Adrenal gland (tissue), 19 donors: ENCODE measurements at places on chromosomes 4 and X. TPM values are rescaled to one million over a fixed set of nuclear protein-coding genes. Genes with fewer than 3 reads are reported as not detected.

GRCh38 chr4:38509551-38509950 lies 154.4 kb upstream of the KLF3 start:
- no peaks in the 10 kb centered on the region for H3K27me3 ChIP-seq
- H3K27ac ChIP-seq, result no peak overlapping the region
- H3K4me3 ChIP-seq, result no peak overlapping the region
- no peak for DNase-seq
- no peaks in the 10 kb centered on the region for H3K4me1 ChIP-seq

- no peaks in the 10 kb centered on the region for H3K27me3 ChIP-seq
- no peaks in the 10 kb centered on the region for H3K36me3 ChIP-seq
- peak overlapping the region; percentile 20 for H3K27ac ChIP-seq
- DNase-seq, result peak; percentile 34
Observed at GRCh38 chr4:128583753-128584712, 225.5 kb upstream of the JADE1 start.

- peaks cover 43% of the 10 kb centered on the region for H3K4me1 ChIP-seq
- no peak for DNase-seq
- no peaks in the 10 kb centered on the region for H3K27me3 ChIP-seq
Observed at GRCh38 chr4:53489279-53489889, 101.9 kb downstream of the LNX1 start.

DNA sequence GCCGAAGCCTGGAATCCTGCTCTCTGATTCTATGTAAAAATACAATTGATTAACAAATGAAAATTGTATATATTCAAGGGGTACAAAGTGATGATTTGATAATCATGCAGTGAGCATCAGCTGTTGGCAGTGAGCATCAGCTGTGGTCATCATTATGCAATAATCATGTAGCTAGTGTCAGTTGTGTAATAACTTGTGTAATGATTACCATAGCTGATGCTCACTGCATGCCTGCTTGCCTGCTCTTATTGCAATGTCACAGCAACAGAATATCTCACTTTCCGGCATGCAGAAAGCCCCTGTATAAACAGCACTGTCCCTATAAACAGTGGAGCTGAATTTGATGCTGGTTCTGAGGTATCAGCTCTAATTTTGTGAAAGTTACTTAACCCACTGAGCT lies 46.8 kb downstream of the SULT1B1 start:
- H3K27me3 ChIP-seq, result no peaks in the 10 kb centered on the region
- DNase-seq, result no peak
- no peak overlapping the region for H3K4me3 ChIP-seq

Gene HTRA3
- 3.3 TPM for total RNA-seq

DNA sequence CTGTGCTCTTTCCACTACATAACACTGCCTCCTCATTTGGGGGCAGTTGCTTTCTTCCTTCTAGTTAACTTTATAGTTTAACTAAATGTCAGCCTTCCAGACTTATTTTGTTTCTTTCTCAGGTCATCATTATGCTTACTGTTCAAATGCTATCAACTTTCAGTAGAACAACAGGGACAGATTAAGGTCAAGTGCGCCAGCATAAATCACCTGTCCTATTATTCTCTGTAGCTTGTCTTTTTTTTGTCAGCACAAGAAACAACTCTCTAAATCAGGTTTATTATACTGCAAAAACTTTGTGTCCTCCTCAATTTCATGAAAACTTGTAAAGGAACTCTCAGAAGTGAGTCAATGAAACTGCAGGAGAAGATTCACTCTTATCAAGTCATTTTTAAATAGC lies 19.6 kb downstream of the SPANXA2 start:
- DNase-seq, result no peak
- H3K27ac ChIP-seq, result no peak overlapping the region
- no peak overlapping the region for H3K4me3 ChIP-seq
- H3K4me1 ChIP-seq, result no peaks in the 10 kb centered on the region
- H3K27me3 ChIP-seq, result no peaks in the 10 kb centered on the region

GRCh38 chr4:52611030-52611555 lies 48.0 kb downstream of the USP46 start:
- H3K4me1 ChIP-seq, result no peaks in the 10 kb centered on the region
- no peak for DNase-seq
- H3K27me3 ChIP-seq, result no peaks in the 10 kb centered on the region
- H3K4me3 ChIP-seq, result no peak overlapping the region
- peaks cover 4% of the 10 kb centered on the region for H3K36me3 ChIP-seq

- DNase-seq, result no peak
- H3K27me3 ChIP-seq, result no peaks in the 10 kb centered on the region
- H3K36me3 ChIP-seq, result no peaks in the 10 kb centered on the region
- no peak overlapping the region for H3K4me3 ChIP-seq
- no peaks in the 10 kb centered on the region for H3K4me1 ChIP-seq
- H3K27ac ChIP-seq, result no peak overlapping the region
Observed at GRCh38 chr4:67198727-67199126, 346.6 kb downstream of the CENPC start.
